ENCODE measurements at places on chromosomes 7 and 10.

- no peak overlapping the region for H3K27ac ChIP-seq
- no peak overlapping the region for H3K4me3 ChIP-seq
- peaks cover 10% of the 10 kb centered on the region for H3K27me3 ChIP-seq
- no peaks in the 10 kb centered on the region for H3K36me3 ChIP-seq
- no peak for DNase-seq
These were observed 17.4 kb downstream of the SLC13A4 start for GRCh38 chr7:135710417-135711138.

DNA sequence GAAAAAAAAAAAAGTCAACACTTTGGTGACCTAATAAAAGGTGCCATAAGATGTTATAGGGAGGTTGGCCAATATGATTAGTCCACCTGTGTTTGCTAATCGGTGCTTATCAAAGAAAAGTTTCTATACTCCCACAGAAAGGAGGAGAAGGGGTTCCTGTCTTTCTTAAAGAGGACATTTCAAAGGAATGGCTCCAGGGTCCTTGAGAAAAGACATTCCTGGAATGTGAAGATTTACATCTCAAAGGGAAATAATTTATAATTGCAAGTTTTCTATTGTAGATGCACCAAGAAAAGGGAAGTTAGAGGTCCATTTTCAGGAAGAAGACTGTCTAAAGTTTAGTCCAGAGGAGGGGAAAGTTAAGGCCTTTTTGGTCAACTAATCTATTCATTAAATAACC lies 715.3 kb downstream of the NXPH1 start:
- DNase-seq, result no peak
- H3K4me1 ChIP-seq, result no peaks in the 10 kb centered on the region
- H3K27ac ChIP-seq, result no peak overlapping the region
- H3K4me3 ChIP-seq, result no peak overlapping the region

- no peak overlapping the region for H3K4me3 ChIP-seq
- no peak for DNase-seq
- no peaks in the 10 kb centered on the region for H3K4me1 ChIP-seq
- no peaks in the 10 kb centered on the region for H3K27me3 ChIP-seq
- no peak overlapping the region for H3K27ac ChIP-seq
These were observed 20.6 kb downstream of the SMKR1 start for GRCh38 chr7:129522971-129523340.

DNA sequence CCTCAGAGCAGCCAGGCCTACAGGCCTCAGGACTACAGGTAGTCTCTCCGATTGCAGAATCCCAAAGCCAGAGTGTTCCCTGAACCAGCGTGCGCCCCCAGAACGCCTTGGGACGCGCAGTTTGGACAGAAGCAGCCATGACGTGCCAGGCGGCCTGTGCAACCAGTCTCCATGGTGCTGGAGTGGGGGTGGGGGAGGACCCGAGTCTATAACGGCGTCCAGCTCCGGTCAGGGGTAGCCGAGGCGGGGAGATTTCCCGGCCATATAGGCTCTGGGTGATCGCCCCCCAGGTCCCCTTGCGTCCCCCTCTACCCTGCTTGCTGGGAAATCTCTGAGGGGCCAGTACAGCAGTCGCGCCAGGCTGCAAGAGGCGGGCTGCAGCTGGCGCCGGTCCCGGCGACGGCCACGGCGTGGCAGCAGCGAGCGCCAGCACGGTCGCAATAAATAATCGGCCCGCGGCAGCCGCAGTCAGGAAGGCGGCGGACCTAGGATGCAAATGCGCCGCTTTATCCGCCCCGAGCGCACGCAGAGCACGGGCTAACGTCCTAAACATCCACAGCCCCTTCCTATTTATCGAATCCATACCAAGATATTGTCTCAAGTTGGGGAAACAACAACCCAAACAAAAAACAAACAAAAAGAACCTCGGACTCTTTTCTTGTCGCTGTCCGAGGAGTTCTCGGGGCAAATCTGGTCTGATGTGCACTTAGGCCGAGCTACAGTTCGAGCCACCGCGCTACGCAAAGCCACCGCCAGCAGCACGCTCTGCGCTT lies 1.6 kb downstream of the HOXA3 start:
- H3K27me3 ChIP-seq, result peaks cover 30% of the 10 kb centered on the region
- H3K36me3 ChIP-seq, result no peaks in the 10 kb centered on the region
- H3K27ac ChIP-seq, result peak overlapping the region; percentile 67
- no peak for DNase-seq
- peaks cover 34% of the 10 kb centered on the region for H3K4me1 ChIP-seq

Measured in esophagus squamous epithelium (tissue), 5 donors.